Dermis microvascular lymphatic vessel endothelial cell (primary cell): ENCODE measurements at places on chromosomes 6 and 20.

DNA sequence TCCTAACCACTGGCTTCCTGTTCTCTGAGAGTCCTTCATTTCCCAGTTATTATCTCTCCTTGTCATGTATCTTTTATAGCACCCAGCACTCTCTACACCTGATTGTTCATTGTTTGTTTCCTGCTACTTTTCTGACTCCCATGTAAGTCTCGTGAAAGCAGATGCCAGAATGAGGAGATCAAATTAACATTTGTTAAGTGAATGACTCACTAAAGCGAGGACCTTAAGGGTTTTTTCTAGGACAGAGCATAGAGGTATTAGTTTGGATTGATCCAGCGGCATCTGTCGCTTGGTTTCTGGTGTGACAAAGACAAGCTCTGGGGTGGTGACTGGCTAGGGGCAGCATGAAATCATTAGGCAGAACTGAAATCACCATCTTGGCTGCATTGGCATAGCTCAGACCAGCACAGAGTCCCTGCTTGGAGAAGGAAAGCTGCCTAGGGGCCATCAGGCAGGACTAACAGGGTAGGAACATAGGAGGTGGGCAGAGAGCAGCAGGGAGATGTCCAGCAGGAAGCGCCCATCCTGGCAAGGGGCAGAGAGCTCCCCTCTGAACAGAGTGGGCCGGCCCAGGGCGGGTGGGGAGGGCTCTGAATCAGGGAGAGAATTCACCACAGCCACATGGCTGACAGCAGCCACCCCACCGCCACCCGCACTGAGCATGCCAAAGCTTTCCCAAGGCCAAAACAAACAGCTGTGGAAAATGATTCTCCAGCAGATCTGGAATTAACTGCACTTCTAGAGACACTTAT is 97.1 kb upstream of the CEP85L start:
- peak; percentile 45 for DNase-seq

GRCh38 chr6:107784669-107785068 is 39.4 kb downstream of the SCML4 start:
- no peak for DNase-seq

DNA sequence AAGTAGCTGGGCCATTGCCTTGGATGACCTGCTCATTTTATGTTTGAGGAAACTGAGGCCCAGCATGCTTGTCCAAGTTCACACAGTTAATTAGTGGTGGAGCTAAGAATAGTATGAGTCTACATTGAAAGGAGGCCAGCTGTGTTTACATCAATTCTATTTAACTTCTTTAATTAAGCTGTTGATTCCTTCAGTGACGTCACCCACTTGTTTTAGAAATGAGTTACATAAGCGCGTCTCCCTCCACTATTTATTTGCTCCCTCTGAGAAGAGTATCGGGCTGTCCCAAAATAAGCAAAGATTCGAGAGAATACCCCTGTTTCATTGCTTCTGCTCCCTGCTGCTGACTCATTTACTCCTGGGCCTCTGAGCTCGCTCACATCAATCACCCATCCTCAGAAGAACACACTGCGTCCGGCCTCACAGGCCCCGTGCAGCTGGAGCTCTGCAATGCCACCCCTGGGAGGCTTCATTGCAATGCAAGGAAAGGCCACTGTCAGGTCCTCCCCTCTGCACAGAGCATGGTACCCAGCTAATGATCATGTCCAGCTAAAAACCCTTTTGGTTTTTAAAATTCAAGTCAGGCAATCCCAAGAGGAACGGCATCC is 74.8 kb upstream of the BMP2 start:
- no peak for DNase-seq

DNA sequence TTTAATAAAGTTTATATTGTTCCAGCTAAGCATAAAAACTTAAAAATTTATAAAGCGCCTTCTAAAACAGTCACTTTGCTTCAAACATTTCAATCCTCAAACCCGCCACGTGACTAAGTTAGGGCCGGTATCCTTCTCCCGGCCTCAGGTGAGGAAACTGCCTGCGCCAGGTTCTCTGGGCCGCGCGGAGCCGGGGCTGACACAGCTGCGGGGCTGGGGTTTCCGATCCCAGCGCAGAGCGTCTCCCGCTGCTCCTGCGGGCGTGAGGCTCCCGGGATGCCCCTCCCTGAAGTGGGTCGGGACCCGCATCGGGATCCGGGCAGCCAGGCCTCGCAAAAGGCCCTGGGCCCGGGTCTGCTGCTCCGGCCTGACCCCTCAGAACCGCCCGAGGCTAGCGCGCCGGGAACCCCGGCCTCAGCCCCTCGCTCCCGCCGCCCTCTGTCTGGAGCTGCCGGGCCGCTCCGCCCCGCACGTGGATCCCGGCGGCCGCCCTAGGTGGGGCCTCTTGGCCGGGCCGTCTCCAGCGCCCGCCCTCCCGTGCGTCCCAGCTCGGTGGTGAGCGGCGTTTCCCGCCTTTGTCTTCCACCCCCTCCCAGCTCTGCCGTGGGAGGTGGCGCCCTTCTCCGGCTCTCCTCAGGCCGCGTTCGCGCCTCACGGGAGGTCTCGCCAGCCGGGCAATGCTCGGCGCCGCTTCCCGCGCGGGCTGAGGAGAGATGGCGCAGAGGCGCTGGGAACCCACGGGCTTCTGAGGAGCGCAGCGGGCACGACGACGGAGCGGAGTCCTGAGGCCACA is 267.9 kb downstream of the DLL1 start:
- DNase-seq: no peak

DNA sequence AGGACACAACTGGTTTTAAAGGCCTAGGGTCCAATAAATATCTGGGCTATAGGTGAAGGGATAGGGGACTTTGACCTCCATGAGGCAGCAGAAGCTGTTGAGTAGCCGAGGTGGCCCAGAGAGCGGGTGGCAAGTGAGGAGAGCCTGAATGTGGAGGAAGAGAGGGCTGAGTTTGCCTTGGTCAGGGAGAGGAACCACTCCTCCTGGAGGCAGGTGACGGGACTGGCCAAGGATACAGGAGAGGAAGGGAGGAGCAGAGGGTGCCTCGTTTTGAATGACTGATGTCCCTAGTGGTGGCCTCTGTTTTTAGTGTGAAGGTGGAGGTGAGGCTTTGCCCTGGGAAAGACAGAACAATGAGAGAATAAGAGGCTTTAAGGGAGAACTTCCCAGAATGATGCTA is 19.1 kb upstream of the AAR2 start:
- DNase-seq: no peak

DNA sequence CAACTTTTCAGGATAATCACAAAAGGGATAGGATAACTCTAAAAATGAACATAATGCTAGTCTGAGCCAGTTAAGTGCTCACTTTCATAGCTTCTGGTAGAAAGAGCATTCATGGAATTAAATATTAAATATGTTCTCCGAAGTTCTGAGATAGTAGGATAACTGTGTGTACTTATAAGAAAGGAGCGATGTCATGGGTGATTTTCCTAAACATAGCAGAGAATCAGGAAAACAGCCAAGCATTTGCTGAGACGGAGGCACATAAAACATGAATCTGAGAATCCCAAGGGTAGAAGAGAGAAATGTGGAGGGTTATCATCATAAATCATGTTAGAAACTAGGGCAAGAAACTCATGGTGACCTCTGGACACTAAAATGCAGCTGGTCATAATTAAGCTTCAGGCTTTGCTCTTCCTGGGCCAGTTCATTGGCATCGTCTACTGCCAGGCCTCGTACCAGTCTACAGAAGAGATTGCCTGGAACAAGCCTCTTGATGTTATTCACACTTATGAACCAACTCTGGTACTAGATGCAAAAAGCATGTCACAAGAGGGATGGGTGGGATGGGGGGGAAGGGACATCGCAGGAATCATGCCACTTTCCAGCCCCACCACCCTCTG is 436.6 kb downstream of the PRKN start:
- no peak for DNase-seq

GRCh38 chr20:62578294-62578897 is 63.9 kb upstream of the SLCO4A1 start:
- no peak for DNase-seq

DNA sequence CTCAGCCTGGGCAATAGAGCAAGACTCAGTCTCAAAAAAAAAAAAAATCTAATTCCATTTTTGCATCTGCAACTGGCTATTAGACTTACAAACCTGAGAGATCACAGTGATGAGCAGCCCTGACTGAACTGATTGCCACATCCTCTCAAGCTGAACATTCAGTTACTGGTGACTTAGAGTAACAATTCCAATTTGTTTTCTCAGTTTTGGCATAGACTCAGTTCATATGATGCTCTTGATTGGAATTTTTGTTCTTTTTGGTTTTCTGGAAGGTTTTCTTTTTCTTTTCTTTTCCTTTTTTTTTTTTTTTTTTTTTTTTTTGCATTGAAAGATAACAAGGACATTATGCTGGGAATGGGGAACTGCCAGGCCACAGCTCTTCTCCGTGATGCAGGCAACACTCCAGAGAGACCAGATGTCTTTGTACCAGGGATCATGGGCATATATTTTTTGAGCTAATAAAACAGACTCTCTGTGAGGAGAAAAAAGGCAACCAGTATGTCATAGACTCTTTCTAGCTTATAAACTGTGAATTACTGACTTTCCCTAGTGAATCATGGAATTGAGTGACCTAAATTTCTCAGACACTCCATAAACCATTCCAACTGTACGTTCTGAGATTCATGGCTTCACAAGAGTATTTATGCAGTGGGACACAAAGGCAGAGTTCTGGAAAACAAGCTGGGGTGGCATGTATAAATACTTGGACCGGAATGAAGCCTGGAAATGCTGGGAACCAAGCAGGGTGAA is 86.0 kb upstream of the SLC2A12 start:
- DNase-seq: no peak

- DNase-seq: no peak
These were observed 34.0 kb upstream of the COL10A1 start for GRCh38 chr6:116159782-116160524.

- peak; percentile 11 for DNase-seq
These were observed 62.7 kb upstream of the ZNF133 start for GRCh38 chr20:18225632-18226031.

DNA sequence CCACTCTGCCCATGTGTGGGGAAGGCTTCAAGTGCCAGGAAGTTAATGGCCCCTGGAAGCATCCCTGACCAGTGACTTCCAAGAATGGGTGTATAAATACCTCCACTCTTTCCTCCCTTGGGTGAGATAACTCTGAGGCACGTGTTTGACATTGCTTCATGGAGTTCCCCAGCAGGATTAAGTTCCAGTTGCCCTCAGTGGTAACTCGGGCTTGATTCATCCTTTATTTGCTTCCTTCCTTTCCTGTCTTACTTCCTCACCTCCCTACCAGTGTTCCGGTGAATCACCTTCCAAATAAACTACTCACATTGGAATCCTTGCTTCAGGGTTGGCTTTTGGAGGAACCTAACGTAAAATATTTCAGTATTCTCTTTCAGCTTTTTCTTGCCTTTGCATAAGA is 84.6 kb upstream of the JAG1 start:
- DNase-seq: peak; percentile 74

DNA sequence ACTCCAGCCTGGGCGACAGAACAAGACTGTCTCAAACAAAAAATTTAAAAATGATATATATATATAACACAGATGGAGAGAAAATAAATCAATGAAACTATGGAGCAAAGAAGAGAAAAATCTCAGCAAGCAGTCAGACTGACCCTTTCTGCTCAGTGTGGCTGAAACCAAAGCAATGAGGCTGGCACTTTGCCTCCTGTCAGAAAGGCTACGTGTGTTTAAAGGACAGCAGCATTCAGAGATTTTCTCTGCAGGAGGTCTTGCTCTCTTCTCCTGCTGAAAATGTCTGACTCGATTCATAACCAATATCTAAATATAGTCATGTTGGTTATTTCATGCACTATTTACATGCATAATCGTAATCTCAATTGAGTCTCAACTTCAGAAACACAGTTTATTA is 527.0 kb upstream of the JARID2 start:
- DNase-seq: no peak

- no peak for DNase-seq
These were observed 400.0 kb upstream of the HTR1E start for GRCh38 chr6:86537292-86537861.

DNA sequence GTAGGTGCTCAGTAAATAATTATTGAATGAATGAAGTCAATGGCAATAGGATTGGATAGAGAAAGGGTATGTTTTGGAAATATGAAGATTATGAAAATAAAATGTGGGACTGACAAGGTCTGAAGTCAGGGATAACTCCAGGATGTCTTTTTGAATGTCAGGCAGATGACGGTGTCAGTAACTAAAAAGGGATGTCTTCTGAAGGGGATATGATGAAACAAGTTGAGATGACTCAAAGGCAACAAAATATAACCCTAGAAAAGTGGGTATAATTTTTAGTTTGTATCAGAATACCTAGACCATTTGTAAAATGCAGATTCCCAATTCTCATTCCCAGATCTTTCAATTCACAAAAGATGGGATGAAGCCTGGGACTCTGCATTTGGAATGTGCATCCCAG is 257.3 kb upstream of the SGK1 start:
- no peak for DNase-seq

GRCh38 chr6:157773248-157773773 is 49.7 kb upstream of the SNX9 start:
- no peak for DNase-seq

- DNase-seq: no peak
These were observed 136.8 kb upstream of the RNF24 start for GRCh38 chr20:4151991-4152695.

GRCh38 chr6:104603108-104603745 is 256.5 kb downstream of the HACE1 start:
- no peak for DNase-seq

DNA sequence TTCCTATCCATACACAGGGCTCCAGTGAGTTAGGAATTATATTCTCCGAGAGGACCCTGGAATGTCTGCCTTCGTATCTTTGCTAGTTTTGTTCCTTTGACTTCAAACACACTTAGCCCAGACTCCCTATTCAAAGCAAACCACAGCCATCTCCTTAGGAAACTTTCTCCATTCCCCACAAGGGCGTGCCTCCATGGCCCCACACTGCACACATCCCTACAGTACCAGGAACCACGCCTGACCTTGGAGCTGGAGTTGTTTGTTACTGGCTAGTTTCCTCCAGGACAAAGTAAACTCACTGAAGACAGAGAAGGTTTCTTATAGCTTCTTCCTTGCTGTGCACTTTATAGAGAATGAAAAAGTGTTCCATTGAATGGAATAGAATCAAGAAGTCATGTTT is 412.8 kb upstream of the AGPAT4 start:
- no peak for DNase-seq

DNA sequence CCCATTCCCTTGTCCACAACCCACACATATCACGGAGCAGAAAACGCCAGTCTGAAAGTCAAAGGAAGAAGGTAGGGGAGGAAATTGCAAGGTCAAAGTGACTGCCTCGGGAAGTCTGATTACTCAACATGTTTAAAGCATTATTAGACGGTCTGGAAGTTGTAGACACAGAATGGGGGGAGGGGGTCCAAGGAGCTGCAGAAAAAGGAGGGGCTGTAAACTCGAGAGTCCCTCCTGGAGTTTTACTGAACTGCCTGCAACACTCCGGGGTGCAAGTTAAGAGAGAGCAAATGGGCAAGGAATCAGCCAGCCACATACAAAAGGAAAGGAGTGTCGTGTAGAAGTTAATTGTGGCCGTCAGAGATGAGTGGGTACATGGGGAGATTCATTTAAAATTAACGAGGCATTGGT is 417.7 kb upstream of the JARID2 start:
- DNase-seq: no peak

DNA sequence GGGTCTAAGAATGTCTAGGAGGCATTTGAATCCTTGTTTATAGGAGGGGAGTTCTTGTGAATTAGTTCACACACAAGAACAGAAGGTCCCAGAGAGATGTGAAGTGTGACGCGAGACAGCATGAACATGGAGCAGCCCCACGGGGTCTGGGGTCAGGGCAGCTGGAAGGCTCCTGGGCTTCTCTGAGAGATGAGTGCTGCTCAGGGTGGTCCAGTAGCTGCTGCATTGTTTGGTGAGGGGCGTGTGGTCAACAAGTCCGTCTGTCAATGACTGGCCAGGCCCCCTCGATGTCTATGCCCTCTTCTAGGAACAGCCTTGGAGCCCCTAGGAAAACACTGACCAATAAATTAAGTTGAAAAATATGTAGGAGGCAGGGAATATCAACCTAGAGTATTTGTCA is 40.2 kb upstream of the GABRR1 start:
- DNase-seq: no peak
